ENCODE measurements at places on chromosomes 6 and 20.

DNA sequence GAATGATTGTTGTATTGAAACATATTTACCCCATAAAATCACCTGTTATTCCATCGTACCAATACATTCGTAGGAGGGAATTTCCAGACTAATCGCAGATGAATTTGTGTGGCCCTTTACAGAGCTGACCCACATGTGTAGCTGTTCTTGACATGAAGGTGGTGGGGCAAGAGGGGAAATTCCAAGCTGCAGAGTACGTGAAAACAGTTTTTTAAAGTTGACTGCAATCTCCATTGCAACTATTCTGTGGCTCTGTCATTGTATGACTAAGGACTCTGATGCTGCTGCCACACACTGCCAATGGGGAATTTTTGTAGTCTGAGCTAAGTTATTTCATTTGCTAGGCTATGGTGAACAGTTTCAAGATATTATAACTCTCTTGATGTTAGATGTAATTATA lies 46.4 kb upstream of the ADTRP start:
- DNase-seq: no peak

DNA sequence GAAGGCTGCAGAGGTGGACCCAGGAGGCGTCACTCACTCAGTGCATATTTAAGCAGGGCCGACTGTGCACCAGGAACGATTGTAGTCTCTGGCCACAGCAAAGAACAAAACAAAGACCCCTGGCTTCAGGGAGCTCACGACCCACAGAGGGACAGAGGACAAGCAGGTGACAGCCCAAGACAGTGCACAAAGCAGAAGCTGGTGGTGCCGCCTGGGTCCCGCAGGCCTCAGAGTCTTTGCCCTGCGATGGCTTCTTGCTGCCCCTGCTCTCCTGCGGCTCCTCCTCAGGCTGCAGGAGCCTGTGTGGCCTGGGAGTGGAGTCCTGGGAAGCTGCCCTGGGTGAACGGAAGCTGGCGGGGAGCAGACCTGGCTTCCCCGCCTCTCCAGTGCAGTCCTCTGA lies 300.0 kb downstream of the PREX1 start:
- DNase-seq: no peak

- DNase-seq: no peak
These were observed 33.6 kb downstream of the FAM209B start for GRCh38 chr20:56566621-56567020.

GRCh38 chr6:28794175-28795002 lies 129.4 kb downstream of the TRIM27 start:
- DNase-seq: no peak

- no peak for DNase-seq
These were observed 50.8 kb downstream of the PREX1 start for GRCh38 chr20:48777005-48777404.

GRCh38 chr6:127458817-127459216 lies 372 bp downstream of the KIAA0408 start:
- DNase-seq: no peak

GRCh38 chr6:53070806-53071205 lies 5.6 kb downstream of the FBXO9 start:
- DNase-seq: no peak

DNA sequence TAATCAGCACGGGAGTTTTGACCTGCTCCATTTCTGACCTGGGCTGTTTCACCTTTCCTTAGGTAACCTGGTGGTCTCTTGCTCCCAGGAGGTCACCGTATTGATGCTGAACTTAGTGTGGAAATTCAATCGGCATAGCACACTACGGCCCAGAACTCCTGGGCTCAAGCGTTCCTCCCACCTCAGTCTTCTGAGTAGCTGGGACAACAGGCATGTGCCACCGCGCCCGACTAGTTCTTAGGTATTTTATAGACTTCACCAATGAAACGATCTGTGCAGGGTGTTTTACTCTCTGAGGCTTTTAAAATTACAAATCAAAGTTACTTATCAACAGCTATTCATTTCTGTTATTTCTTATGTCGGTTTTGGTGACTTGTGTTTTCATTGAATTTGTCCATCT lies 42.1 kb downstream of the ATG5 start:
- no peak for DNase-seq

DNA sequence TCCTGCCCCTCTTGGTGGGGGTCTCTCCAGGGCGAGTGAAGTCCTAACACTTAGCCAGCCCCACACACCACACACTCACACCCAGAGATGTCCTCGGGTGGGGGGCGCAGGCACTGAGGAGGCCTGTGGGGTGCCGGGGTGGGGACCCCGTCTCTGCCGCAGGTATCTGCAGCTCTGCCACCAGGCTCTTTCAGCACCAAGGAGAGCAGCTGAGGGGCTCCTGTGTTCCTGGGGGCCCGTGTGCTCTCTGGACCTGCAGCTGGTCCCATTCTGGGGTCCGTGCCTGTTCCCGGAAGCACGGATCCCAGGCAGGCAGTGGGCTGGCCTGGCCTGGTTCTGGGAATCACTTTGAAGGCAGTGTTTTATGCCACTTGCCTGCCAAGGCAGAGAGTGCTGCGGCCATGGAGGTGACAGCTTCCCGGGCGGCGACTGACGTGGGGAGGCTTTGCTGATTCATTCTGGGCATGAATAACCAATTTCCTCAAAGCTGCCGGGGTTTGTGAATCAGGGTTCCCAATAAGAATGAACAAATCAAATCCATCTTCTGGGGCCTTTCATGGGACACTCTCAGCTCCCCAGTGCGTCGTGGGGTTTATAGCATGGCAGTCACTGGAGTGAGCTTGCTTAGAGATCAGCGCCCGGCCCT lies 54.4 kb upstream of the SLCO4A1 start:
- DNase-seq: no peak

DNA sequence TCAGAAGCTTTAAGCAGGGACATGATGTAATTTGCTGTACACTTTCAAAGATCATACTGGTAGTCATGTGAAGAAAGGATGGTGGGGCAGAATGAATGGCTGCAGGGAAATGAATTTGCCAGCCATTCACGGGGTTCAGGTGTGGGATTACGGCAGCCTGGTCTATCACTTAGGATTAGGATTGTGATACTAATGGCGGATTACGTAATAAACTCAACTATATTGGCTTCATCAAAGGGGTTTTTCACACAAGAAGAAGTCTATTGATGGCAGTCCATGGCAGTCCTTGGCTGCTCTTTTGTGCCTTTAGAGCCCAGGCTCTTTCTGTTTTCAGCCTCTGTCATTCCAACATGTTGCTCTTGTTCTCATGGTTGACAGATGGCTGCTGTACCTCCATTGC lies 12.6 kb upstream of the EEF1E1 start:
- no peak for DNase-seq

GRCh38 chr6:52254731-52255378 lies 10.6 kb upstream of the IL17F start:
- no peak for DNase-seq

DNA sequence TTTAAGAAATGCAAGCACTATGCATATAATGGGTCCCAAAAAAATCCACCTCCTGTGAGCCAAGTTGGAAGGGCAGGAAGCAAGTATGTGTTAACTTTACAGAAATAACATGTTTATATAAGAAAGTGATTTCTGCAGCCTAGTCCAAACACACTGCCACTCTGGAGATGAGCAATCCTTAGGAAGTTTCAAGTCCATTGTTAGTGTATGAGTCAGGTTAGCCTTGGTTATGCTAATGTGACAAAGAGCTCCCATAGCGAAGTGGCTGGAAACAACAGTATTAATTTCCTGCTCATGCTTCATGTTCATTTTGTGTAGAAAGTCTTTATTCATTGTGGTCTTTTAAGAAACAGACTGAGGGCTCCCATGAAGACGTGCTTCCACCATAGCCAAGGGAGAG lies 121.4 kb downstream of the TBXT start:
- peak; percentile 10 for DNase-seq

DNA sequence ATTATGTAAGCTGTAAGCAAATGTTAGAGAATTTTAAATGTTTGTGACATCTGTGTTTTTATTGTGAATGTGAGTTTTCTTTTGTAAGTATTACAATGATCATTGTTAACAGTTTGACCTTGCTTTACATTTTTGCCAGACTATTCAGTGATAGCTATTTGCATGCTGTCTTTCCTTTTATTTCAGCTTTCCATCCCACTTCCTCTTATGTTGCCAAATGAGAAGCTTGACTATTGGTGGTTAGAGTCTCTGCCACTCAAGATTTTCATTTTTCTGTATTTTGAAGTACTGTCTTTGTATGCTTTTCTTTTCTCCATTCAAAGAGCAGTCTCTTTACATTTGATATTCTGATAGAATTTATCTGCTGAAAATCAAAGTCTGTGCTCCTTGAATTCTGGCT lies 104.1 kb downstream of the PRIM2 start:
- DNase-seq: no peak

- DNase-seq: no peak
These were observed 174.9 kb downstream of the FRK start for GRCh38 chr6:115885636-115886366.

DNA sequence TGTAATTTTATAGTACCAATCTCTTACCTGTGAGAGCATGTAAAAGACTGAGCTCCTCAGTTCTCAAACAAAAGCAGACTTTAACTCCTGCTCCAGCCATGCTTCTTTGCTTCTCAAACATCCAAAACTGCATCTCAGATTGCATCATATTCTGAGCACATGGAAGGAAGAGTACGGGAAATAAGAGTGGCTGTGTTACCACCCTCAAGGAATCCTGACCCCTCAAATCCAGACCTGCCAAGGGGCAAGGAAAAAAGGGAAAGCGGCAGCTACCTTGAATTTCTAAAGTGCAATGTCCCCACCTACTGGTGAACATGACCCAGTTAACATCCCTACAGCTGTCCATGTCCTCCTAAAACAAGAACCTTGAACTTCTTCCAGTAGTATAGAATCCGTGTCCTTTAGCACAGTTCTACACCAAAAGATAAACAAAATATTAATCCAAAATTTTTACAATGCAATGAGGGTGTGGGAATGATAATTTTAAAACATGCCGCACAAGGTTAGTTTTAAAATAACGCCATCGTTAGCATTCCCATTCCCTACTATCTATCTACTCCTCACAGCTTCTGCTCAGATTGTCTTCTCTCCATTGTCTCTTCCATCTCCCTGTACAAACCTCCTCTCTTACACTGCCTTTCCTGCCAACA lies 34.1 kb upstream of the HLA-DQB1 start:
- no peak for DNase-seq

GRCh38 chr20:58870293-58871014 lies 17.9 kb downstream of the GNAS start:
- DNase-seq: no peak

- DNase-seq: no peak
These were observed 37.4 kb downstream of the PLAGL1 start for GRCh38 chr6:143970456-143971218.

DNA sequence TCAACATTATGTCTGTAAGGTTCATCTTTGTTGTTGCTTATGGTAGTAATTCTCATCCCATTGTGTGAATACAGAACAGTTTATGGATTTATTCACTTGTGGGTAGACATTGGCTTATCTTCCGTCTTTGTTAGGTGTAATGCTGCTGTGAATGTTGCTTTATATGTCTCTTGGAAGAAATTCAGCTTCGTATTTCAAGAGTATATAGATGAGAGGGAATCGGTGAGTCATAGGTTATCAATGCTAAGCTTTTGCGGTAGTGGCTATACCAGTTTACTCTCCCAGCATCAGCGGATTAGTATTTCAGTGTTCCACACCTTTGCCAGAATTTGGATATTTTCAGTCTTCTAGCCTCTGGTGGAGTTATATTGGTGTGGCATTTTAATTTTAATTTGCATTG lies 77.8 kb downstream of the ZFAND3 start:
- DNase-seq: no peak

DNA sequence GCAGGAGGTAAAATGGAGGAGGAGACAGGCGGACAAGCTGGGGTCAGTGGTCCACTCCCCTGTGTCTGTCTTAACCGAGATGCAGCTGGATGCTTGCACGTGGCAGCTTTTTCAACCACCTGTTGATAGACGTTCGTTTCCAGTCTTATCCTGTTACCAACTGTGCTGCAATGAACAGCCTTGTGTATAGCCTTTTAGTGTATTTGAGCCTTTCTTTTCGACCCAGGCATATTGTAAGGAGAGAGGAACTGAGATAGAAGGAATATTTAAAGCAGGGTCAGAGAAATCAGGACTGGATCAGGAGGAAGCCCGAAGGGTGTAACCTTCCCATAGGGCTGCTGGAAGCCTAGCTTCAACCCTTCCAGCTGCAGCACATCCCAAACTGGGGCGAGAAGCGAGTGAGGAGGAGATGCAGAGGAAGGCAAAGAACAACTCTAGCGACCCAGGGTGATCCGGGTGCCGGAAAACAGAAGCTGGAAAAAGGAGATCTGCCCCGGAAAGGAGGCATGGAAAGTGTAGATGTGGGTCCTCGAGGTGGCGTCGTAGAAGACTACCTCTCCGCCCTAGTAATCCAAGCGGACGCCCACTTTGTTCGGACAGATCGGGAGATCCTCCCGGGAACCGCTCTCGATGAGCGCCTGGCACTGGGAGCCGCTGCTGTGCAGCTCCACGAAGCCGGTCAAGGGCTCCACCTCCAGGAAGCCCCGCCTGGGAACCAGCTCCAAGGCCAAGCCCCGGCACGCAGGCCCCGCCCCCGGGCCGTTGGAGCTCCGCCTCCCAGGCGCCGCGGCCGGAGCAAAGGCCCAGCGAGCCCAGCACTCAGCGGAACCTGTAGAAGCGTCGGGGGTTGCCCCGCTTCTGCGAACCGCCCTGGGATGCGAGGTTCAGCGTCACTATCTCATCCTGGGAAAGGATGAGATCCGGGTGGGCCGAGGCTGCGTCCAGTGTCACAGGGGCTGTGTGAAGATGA lies 11.2 kb downstream of the TRIM31 start:
- peak; percentile 72 for DNase-seq

- no peak for DNase-seq
These were observed 17.4 kb downstream of the TBC1D20 start for GRCh38 chr20:444862-445426.

DNA sequence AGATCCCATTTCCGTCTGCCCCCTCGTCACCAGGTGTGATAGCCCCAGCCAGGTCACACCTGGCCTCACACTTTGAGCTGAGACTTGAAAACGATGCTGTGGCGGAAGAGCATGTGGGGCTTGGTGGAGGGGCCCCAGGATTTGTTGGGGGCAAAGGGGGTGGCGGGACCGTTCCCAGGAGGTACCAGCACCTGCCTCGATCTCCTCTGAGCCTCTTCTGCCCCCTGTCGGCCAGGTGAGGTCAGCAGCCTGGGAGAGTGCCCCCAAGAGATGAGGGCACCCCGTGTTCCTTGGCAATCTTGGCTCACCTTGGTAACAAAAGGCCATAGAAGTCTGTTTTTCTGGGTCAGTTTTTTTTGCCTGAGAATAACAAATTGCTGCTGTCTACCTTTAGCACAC lies 25.4 kb downstream of the SPATA2 start:
- DNase-seq: no peak

- no peak for DNase-seq
These were observed 235.2 kb downstream of the SOX4 start for GRCh38 chr6:21828704-21829103.

DNA sequence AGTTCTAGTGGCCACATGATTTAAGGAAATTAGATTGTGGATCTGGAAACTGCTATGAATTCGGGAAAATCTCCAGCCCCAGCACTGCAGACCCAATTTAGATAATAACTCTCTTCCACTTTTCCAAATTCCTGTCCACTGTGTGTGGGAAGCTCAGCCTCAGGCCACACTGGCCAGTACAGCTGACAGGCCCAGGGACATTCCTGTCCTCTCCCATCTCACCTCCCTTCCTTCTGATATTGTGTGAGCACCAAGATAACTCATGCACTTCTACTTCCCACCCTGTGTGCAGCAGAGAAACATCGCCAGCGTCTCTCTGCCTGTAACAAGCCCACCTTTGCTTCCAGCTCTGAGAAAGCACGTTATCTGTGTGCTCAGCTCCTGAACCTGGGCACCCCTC lies 145.1 kb upstream of the RREB1 start:
- no peak for DNase-seq
